ENCODE measurements at places on chromosomes 11 and 22.

- no peak for DNase-seq
Measured at GRCh38 chr11:57386178-57386940, 4.1 kb downstream of the PRG2 start.

DNA sequence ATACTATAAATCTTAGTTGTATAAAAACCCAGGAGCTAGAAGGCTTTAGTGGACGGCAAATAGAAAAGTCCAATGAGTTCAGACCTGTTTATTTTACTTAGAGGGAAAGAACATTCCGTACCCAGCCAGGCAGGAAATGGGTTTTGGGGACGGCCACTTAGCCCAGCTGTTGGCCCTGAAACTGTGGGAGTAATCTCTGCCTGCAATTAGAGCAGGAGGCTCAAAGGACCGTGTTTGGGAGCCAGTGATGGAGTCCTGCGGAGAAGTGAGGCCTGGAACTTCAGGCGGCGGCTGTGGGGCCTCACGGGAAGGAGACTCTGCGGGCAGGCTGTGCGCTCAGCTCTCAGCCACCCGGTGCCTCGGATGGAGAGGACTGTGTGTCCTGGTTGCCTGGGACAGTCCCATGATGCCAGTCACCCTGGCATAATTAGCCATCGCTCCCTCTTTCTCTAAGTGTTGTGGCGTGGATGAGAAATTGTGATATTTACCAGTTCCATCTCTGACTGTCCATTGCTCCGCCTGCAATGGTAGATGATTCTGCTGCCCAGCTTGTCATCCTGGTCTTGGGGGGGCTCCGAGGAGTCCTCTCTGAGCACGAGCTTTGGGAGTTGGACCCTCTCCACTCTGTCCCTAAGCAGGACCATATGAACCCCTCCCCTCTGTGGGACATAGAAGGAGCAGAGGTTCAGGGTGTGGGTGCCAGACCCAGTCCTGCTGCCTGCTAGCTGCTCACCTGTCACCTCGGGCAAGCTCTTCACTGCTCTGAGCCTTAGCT is 530.3 kb downstream of the TBC1D22A start:
- peak; percentile 22 for DNase-seq

GRCh38 chr22:48591286-48592065 is 1236.2 kb downstream of the BRD1 start:
- DNase-seq, result no peak

DNA sequence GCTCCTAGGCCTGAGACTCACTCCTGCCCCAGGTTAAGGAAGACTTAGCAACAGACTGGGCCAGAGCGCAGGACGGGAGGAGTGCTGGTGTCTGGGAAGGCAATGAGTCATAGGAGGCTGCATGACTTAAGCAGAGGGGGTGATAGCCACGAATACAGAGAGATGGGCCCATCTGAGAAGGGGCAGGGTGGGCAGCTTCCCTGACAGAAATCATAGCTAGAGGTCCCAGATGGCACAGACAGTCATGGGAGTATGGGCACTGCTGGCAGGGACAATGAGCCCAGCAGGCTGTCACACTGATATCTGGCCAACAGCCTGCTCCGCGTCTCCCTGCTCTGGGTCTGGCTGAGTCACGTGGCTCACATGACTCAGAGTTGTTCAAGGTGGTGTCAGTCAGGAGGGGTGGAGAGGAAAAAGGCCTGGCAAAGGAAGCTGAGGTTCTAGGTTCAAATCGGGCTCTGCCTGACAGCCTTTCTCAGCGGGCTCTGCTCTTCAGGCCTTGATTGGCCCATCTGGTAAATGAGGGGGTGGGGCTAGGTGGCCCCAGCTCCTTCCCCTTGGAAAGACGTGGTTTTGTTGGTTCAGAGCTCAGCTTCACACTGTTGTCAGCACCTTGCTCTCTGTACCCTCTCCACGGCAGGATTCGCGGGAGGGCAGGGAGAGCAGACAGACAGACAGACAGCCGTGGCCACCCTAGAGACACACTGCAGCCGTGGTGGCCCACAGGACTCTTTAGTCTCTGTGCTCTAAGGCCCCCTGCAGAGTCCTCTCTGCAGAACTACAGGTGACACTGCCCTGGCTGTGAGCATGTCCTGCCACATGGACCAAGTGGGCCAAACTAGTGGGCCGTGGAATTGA is 47.8 kb downstream of the DBX1 start:
- DNase-seq, result peak; percentile 94

- DNase-seq, result peak; percentile 61
Measured at GRCh38 chr22:22691716-22692701, 47.6 kb downstream of the GGTLC2 start.

- no peak for DNase-seq
Measured at GRCh38 chr11:90846628-90847027, 623.8 kb upstream of the CHORDC1 start.

GRCh38 chr11:131868629-131869507 is 498.5 kb downstream of the NTM start:
- no peak for DNase-seq

- peak; percentile 67 for DNase-seq
Measured at GRCh38 chr22:21026783-21027692, 5.3 kb downstream of the SLC7A4 start.

- DNase-seq, result no peak
Measured at GRCh38 chr11:1307998-1308742, 1.3 kb downstream of the TOLLIP start.

DNA sequence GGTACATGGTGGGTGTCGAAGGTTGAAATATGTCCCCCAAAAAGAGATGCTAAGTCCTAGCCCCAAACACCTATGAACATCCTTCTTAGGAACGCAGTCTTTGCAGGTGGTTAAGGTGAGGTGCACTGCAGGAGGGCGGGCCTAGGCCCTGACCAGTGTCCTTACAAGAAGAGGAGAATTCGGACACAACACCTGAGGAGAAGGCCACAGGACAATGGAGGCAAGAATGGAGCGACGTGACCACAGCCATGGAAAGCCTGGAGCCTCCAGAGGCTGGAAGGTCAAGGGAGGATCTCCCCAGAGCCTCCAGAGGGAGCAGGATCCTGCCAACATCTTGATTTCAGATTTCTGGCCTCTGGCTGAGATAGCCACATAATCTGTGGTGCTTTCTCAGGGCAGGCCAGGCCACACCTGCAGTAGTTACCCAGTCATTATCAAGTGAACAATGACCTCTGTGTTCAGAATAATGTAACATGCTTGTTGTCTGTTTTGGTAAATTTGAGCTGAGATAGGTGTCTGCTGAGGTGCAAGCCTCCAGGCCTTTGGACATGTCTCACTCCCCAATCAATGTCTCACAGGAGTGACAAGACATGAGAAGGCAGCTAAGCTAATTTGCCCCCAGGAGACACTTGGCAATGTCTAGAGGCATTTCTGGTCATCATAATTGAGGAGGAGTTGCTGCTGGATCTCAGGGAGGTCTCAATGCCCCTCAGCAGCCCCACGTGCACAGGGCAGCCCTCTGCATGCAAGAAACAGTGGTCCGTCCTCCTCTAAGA is 498.9 kb downstream of the BRD1 start:
- no peak for DNase-seq

DNA sequence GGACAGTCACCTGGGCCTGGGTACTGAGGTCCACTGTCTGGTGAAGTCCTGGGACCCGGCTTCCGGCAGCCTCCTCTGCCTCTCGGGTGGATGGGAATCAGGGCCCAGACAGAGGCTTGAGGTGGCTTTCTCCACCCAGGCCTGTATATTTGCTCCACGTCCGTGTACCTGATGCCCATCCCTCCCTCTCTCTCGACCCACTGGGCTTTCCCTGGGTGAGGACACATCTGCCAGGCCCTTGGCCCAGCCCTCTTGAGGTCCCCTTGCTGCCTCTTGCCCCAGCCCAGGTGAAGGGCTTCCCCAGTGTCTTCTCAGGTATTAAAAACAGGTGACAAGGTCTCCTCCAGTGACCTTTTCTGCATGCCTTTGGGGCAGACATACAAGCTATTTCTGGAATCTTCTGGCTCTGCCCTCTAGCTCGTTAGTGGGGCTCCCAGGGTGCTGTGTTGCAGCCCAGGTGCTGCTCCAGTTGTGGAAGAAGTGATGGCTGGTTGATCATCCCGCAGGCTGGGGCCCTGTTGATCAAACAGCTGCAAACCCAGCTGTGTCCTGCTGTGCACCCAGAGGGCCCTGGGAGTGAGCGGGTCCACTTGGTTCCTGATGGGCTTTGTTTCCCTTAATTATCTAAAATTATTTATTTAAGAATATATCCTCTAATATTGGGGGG is 25.5 kb upstream of the ACR start:
- DNase-seq, result no peak

- no peak for DNase-seq
Measured at GRCh38 chr22:36129486-36130388, 30.8 kb downstream of the APOL3 start.

DNA sequence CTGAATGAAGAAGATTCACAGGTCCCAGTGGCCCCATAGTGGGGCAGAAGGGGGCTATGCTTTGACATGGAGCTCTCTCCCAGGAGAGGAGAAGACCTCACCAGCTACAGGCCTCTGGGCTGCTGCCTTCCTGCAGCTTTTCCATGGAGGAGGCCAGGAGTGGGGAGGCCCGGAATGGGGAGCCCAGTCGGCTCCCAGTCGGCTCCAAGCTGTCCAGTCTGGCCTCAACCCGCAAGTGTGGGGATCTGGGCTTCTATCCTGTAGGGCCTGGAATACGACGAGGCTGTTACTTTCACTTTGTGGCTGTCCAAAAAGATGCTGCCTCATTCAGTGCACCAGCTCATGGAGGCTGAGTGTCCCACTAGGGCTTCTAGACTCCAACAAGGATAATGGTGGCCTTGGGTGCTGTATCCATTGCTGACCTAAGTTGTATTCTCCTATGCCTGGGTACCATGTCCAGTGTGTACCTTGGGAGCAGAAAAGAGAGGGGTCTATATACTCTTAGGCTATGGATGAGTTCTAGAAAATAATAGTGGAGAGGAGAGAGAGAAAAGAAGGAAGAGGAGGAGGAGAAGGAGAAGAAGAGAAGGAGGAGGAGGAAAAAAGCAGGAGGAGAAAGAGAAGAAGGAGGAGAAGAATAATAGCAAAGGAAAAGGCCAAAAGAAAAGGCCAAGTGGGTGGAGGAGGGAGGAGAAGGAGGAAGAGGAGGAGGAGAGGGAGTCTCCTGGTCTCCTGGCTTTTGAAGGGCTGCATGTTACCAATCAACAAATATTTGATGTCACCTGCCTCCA is 1.1 kb downstream of the MYO18B start:
- no peak for DNase-seq

DNA sequence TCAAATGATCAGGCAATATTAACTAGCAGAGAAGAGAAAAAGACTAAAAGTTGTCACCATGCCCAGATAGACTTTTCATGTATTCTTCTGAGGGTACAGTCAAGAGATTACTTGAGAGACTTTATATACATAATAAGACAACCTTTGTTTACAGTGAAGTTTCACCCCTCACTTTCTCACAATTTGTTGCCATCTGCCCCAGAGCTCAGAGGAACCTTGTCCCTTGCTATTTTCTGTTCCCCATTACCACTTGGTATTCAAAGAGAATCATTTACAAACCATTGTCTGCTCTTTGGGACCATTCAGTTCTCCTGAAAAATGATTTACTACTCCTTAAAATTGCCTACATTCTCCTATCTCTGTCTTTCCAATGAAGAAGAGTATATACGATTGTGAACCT is 544.6 kb downstream of the CNTN5 start:
- no peak for DNase-seq

DNA sequence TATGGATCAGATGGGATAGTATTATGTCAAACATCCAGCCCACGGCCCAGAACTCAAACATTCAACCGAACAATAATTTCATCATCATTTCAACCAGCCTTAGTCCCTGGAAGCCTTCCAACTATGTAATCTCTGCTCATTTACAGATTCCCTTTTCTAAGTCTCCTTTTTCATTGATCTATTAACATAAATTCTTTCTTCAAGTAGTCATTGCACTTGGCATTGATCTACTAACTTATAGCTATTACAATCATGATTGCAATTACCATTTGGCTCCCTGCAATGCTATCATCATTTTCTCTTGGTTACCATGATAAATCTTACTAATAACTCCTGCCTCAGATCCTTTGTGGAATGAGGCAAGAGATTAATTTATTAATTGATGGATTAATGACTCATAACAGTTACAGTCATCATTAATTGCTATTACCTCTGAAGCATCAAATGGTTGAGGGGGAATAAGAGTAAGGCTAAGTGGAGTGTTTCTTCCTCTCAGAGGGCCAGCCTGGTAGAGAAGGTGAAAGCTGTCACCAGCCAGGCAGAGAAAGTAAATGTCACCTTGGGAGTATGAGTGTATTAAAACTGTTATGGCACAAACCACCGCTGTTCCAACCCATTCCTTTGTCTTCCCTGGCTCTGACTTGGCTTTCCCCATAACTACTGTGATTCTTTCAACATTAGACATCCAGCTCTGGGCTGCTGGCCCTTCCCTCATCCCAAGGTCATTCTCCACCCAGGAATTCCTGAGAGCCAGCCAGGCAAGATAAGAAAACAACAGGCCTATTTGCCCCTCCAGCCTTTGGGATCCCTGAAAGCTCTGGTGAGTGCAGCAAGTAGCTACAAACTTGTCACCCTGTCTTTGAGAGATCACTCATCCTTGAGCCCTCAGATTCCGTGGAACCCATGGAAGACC is 174.7 kb downstream of the RRAS2 start:
- no peak for DNase-seq

GRCh38 chr11:94946812-94947211 is 26.5 kb downstream of the CWC15 start:
- DNase-seq, result no peak

GRCh38 chr11:94802501-94802900 is 34.3 kb downstream of the AMOTL1 start:
- DNase-seq, result no peak

DNA sequence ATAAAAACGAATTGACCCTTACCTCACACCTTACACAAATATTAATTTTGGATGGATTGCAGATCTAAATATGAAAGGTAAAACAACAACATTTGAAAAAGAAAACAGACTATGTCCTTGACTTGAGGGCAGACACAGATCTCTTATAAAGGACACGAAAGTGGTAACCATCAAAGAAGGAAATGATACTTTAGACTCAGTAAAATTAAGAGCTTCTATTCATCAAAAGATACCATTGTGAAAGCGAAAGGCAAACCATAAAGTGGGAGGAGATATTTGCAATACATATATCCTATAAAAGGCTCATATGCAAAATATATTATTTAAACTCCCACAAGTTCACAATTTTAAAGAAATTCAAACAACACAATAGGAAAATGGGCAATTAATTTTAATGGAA is 5.0 kb downstream of the HEPACAM start:
- DNase-seq, result no peak

GRCh38 chr11:35810045-35810645 is 133.7 kb upstream of the LDLRAD3 start:
- DNase-seq, result no peak

DNA sequence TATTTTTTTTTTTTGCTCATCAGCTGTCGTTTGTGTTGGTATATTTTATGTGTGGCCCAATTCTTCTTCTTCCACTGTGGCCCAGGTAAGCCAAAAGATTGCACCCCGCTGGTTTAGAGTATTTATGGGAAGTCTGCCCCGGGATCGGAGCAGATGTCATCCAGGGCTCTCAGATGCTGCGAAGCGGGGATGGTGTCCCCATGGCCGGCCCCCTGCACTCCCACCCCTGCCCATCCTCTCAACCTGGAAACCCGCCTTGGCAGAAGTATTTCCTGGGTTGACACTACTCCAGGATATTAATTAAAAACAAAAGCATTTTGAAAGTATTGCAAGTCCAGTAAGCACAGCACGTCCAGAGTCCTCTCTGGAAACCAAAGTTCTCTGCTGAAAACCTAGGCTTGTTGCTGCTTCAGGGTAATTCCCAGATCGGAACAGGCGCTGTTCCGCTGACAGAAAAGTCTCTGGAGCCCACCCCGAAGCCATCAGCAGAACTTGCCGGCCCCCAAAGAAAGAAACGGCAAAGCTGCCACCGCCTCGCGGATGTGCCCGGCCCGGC is 833 bp downstream of the SCUBE2 start:
- peak; percentile 10 for DNase-seq

Measured in fibroblast of pulmonary artery (primary cell).